ENCODE measurements at places on chromosomes 5 and 9.

DNA sequence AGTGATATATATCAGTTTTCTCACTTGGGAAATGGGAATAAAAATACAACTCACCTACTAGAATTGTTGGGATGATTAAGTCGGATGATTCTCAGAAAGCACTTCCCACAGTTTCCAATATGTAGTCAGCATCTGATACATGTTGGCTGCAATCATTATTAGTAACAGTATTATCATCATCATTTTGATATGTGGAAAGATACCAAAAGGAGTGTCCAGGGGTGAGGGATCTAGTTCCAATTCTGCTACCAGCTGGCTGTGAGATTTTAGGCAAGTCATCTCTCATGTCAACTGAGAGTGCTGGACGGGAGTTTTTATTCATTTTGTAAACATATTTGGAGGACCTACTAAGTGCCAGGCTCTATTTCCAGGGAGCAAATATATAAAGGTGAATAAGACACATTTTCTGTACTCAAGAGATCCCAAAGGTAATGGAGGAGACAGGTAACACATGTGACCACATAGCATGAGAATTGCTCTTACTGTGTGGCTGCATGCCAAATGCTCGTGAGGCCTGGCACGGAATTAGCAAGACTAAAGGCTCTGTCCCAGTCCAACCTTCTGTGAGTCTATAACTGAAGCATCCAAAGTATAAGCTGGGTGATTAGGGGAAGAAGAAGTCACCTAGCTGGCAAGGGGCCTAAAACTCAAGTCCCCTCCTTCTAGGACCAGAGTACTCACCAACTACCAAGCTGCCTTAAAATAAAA, 83.0 kb downstream of the GRIA1 start:
- no peak for DNase-seq

GRCh38 chr5:104096451-104096850, 533.9 kb upstream of the NUDT12 start:
- no peak for DNase-seq

- peak; percentile 32 for DNase-seq
Observed at GRCh38 chr9:75186767-75187380, 98.6 kb downstream of the OSTF1 start.

- DNase-seq: no peak
Observed at GRCh38 chr5:96781031-96781971, 26.4 kb downstream of the ERAP1 start.

DNA sequence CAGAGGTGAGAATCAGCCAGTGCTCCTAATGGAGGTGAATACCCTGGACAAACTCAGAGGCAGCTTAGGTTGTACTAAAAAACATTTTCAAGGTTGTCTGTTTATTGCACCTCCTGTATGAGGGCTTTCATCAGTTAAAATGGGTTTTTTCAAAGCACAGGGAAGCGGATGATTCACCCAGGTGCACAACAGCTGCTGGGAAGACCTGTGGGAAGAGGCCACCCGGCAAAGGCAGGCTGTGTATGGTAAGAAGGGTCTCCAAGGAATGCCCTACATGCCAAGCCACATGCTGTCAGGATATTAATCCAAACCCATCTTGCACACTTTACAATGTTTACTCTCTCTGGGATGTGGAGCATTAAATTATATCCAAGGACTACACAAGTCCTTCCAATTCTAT, 14.7 kb downstream of the SIL1 start:
- no peak for DNase-seq

DNA sequence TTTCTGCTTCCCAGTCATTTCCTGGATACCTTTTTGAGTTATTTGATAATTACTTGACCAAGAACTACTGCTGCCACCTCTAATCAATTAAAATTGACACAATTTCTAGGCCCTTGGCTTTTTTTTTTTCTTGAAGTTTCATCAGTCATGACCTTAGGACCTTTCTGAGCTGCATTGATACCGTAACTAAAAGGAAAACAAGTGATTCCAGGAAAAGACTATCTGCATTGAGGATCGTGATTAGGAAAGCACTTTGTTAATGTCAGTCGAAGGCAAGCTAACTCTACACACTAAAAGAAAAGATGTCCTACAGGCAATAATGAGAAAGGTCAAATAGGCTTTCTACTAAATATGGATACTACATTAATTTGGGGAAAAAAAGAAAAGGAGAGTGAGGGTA, 69.9 kb downstream of the ARSB start:
- no peak for DNase-seq

DNA sequence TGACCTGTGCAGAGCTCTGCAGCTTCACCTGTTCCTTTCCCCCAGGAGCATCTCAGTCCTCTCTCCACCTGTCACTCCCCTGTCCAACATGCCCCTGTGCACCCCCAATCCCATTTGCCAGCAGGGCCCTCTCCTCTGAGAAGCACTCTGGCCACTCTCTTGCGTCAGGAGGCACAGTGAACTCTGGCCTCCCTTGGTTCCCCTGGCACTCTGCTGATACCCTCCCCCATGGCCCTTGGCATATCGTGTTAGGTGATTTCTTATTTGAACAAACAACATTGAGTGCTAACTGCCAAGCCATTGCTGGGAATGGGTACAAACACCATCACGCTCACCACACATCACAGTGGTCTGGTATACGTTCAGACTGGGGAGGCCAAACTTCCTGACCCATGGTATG, 20.9 kb upstream of the TNIP1 start:
- DNase-seq: no peak

GRCh38 chr5:14174230-14174636, 31.1 kb downstream of the TRIO start:
- no peak for DNase-seq

- DNase-seq: peak; percentile 89
Observed at GRCh38 chr5:170597109-170597751, 93.4 kb downstream of the KCNIP1 start.

DNA sequence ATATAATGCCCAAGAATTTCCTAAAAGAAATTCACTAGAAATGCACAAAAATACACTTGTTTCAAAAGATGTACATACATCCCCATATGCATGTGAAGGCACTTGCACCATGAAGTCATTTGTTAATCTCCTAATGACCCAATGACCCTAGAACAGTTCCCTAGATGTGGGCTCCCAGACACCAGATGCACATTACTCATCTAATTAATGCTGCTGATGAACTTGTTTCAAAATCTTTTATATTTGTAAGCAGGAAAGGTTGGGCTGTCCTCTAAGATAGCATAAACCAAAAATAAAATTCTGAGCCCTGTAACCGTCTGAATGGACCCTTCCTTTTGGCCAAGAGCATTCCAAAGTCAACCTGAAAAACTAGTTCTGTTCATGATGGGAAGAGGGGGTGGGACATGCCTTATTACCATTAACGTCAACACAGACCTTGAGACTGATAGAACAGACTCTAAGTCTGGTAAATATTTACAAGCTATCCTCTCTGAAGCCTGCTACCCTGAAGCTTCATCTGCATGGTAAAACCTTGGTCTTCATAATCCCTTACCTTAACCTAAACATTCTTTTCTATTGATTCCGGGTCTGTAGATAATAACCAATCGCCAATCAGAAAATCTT, 91.0 kb upstream of the DAPK1 start:
- DNase-seq: no peak

Data from activated CD4-positive, alpha-beta T cell treated with anti-CD3 and anti-CD28 coated beads, Interleukin-10, Interleukin-2, amounts not matched to agents 100 ng/mL and 50 ng/mL, durations not matched to agents 16 hours and 8 hours (primary cell).